SK-N-DZ (cell line): ENCODE measurements at places on chromosomes 4 and X.
A peak's percentile ranks its signal among the peaks of the same experiment; 100 is the strongest.

- no peak for DNase-seq
These were observed 524 bp upstream of the EXOSC9 start for GRCh38 chr4:121800638-121800960.

GRCh38 chrX:36434522-36434921 is 515.0 kb downstream of the CFAP47 start:
- no peak for DNase-seq

DNA sequence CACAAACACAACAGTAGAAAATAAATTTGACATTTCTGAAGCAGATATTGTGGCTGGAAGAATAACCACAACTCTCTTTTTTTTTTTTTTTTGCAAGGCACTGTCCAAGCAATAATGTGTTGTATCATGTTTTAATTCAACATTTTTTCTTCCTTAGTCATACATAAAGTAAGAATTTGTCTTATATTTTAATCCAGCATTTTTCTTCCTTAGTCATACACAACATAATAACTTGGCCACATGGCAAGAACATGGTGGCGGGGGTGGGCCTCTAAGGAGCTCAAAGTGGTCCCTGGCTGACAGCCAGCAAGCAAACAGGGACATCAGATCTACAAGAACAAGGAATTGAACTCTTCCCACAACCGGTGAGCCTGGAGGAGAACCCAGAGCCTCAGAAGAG is 20.2 kb downstream of the FBXW7 start:
- no peak for DNase-seq

- DNase-seq: no peak
These were observed 61.3 kb downstream of the HS3ST1 start for GRCh38 chr4:11367371-11367770.

DNA sequence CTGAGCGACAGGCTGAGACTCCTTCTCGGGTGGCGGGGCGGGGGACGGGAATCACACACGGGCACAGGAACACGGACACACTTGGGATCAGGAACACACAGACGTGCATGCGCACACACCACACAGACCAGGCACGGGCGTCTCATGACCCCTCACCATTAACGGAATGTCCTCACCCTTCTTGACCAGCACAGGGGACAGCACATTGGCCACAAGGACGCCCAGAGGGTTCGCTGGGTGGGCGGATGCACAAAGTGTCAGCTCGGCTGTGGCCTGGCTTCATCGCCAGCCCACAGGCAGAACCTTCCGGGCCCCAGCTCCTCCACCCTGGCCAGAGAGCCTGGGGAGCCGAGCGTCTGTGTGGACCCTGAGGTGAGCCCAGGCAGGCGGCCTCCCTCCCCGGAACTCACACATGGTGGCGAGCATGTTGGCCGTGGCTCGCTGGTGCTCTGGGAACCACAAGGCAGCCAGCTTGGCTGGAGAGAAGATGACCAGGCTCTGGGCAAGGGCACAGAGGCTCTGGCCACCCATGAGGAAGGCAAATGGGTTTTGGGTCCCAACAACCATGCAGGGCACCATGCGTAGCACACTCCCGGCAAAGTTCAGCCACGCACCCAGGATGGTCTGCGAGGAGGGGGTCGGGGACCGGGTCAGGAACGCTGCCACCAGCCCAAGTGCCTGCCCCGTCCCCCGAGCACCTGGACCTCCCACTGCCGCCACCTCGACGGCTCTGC is 3.1 kb downstream of the SLC49A3 start:
- DNase-seq: no peak

GRCh38 chr4:150415213-150415612 is 166.7 kb upstream of the MAB21L2 start:
- peak; percentile 75 for DNase-seq

- no peak for DNase-seq
These were observed 27.0 kb downstream of the SLC10A6 start for GRCh38 chr4:86822136-86822535.

- no peak for DNase-seq
These were observed 48.3 kb upstream of the GRPR start for GRCh38 chrX:16075087-16075486.

DNA sequence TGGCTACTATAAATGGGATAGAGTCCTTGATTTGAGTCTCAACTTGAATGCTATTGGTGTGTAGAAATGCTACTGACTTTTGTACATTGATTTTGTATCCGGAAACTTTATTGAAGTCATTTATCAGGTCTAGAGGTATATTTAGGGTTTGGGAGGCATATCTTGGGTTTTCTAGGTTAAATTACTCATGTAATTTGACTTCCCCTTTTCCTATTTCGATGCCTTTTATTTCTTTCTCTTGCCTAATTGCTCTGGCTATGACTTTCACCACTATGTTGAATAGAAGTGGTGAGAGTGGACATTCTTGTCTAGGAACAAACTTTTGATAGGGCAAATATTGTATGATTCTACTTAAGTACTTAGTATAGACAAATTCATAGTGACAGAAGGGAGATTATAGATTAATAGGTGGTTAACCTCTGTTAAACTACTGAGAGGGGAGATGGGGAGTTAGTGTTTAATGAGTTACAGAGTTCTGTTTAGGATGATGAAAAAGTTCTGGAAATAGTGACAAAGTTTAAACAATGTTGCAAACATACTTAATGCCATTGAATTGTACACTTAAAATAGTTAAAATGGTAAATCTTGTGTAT is 22.8 kb upstream of the HSPA4L start:
- no peak for DNase-seq

- DNase-seq: no peak
These were observed 22.1 kb downstream of the DGKK start for GRCh38 chrX:50448565-50448964.

- no peak for DNase-seq
These were observed 18.4 kb downstream of the SNX25 start for GRCh38 chr4:185227713-185228278.

- no peak for DNase-seq
These were observed 132.6 kb downstream of the IL15 start for GRCh38 chr4:141768954-141769353.

DNA sequence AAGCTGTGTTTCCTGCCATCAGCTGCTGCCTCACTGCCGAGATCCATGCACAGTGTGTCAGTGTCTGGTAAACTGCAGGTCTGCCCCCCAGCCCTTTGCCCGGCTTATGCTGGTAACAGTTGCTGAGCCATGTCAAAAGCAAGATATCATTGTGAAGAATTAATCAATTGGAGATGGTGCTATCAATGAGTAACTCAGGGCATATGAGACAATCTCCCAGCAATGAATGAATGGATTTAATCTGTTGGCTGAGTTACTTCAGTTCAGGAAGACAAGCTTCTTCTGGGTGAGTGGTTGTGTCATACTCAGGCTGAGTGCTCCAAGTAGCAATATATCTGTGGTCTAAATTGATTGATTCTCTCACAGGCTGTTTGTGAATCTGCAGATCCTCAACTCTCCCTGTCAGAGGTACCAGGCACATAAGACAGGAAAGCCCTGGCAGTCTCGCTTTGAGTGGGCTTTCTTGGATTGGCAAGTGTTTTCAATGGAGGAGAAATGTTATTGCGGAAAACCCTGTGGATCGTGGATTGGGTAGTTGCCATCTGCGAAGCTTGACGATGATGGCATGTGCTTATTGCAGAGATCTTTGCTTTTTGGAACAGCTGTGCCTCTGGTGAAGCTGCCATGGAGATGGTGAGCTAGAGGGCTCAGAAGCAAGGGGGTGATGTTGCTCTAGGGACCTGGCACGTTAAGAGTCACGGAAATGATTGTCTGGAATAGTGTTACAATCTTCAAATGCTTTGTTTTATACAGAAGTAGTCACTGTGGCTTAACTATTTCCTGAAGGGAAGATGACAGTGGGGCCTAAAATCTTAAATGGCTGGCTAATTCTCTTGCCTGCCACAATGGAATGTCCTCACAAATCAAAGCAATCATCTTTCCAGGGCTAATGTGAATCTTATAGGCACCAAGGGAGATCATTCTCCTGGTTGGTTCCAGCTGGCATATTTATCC is 147.6 kb upstream of the TBC1D9 start:
- peak; percentile 85 for DNase-seq

DNA sequence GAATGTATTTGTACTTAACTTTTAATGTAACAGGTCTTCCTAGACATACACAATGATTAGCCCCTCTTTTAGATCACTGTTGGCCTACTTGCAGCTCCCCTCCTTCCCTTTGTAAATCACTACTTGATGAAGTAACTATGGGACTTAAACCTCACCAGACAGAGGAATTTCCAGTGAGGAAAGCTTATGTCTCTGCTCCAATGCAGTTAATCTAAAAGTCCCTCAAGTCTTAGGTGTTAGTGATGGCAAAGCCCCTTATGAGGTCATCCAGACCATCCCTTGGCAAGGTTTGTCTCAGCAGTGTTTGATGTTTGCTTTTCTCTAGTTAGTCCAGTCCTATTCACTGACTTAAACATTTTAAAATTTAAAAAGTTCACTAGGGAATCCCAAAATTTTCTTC is 877.3 kb upstream of the INTU start:
- no peak for DNase-seq

GRCh38 chr4:18214411-18215055 is 193.0 kb upstream of the LCORL start:
- DNase-seq: peak; percentile 11

- DNase-seq: no peak
These were observed 91.6 kb upstream of the PLAC1 start for GRCh38 chrX:134749706-134750445.

GRCh38 chr4:97015301-97015700 is 1128.0 kb downstream of the STPG2 start:
- DNase-seq: no peak

GRCh38 chr4:61831987-61832386 is 631.9 kb downstream of the ADGRL3 start:
- DNase-seq: no peak

- peak; percentile 11 for DNase-seq
These were observed 519.5 kb downstream of the FGF13 start for GRCh38 chrX:138191998-138192397.

- no peak for DNase-seq
These were observed 46.6 kb upstream of the PRRG1 start for GRCh38 chrX:37302569-37302968.

GRCh38 chrX:47587091-47587891 is 5.1 kb downstream of the TIMP1 start:
- no peak for DNase-seq

DNA sequence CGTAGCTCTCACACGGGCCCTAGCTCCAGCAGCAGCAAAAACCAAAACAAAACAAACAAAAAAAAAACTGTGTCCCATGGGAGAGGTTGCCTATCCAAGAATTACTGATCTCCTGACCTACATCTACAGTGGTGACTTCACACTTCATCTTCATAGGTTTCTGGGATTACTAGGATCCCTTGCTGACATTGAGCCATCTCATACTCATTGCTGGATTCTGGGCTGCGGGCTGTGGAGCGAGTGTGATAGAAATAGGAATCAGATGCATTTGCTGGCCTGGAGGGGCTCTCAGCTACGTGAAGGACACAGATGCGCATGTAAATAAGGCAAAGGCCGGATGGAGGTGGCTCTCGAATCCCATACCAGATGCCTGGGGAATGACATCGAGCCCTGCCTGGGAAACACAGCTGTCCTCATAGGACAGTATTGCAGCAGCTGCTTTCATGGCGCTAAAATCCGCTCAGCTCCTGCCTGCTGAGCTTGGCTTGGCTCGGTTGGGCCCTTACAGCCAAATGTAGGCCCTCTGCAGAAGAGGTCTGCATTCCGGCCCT is 41.7 kb downstream of the CNGA2 start:
- no peak for DNase-seq

DNA sequence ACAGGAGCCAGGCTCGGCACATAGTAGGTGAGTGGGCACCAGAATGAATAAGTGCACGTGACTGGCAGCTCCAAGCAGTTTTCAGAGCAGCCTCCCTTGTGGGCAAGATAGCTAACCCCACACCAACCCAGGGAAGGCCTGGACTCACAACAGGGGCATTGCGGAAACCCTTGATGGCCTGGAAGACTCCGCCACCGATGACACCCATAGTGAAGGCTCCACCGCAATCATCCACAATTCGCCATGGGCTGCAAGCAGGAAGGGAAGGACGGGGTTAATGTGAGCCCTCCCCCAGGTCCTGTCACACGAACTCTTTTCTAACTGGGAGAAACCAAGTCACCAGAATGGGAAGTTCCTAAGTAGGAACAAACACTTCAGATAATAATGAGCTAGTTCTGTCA is 957 bp downstream of the TIMM17B start:
- DNase-seq: peak; percentile 40

- DNase-seq: no peak
These were observed 5.7 kb downstream of the PLP2 start for GRCh38 chrX:49177338-49177833.

DNA sequence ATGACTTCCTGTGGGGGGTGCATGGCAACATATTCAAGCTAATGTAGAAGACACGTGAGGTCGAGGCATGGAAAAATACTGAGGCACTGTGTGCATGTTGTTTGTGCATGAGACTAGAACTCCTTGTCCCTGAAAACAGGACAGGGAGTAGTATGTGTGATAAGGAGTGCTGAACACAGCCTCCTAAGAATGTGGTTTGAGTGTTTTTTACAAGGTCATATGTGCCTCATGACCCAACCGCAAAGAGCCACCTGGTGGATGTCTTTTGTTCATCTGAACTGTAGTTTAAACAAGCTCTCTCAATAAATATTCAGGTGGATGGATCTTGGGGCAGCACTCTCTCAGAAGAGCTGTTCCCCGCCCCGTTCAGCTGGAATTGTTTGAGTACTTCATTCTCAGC is 226.6 kb downstream of the NLGN4X start:
- no peak for DNase-seq

DNA sequence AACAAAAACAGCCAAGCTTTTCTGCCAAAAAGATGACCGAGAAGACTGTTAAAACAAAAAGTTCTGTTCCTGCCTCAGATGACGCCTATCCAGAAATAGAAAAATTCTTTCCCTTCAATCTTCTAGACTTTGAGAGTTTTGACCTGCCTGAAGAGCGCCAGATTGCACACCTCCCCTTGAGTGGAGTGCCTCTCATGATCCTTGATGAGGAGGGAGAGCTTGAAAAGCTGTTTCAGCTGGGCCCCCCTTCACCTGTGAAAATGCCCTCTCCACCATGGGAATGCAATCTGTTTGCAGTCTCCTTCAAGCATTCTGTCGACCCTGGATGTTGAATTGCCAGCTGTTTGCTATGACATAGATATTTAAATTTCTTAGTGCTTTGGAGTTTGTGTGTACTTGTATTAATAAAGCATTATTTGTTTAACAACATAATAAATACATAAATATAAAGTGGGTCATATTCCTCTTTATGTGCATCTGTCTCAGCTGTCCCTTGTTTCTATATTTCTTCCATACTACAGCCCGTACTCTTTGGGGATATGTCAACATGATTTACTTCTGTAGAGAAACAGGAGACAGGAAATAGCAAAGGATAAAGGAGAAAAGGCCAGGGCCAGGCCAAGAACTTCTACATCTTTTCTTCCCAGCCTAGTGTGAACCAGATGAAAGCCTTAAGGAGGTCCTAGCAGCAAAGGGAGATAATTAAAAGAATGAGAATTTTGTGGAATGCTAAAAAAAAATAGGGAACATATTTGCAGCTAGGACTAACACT is 667 bp downstream of the PTTG2 start:
- DNase-seq: no peak

GRCh38 chrX:130828641-130829040 is 74.4 kb downstream of the ENOX2 start:
- DNase-seq: no peak
